Activated CD4-positive, alpha-beta T cell treated with anti-CD3 and anti-CD28 coated beads, Interleukin-2, amount 10 ng/mL, durations not matched to agents 7 days and 5 days (primary cell): ENCODE measurements at places on chromosomes 2 and 18. TPM values are rescaled to one million over a fixed set of nuclear protein-coding genes. Genes with fewer than 3 reads are reported as not detected.

GRCh38 chr2:84972207-84972783, 1.3 kb downstream of the KCMF1 start:
- DNase-seq = no peak

DNA sequence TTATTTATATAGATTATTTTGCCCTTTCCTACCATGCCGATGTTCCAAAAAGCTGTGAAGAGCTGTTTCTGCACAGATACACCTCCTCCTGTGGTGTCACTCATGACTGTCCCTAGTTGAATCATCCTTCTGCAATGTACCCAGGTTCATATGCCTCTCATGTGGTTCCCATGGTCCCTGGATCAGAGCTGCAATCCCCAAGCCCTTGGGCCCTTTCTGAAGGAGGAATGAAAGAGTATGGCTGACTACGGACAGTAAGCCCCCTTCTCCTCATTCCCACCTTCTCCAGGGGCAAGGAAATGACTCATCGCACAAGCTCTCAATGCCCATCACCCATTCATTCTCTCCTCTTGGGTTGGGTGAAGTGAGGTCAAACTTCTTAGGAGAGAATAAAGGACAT, 63.9 kb upstream of the ACVR1 start:
- no peak for DNase-seq

GRCh38 chr18:48673853-48674721, 135.3 kb downstream of the CTIF start:
- no peak for DNase-seq

- DNase-seq = peak; percentile 76
Measured at GRCh38 chr18:10519999-10520935, 5.6 kb upstream of the NAPG start.

- DNase-seq = no peak
Measured at GRCh38 chr2:119871725-119872124, 112.0 kb downstream of the PTPN4 start.

GRCh38 chr18:58501066-58501896, 127.6 kb downstream of the ALPK2 start:
- DNase-seq = no peak

GRCh38 chr2:215542690-215543089, 106.8 kb upstream of the FN1 start:
- no peak for DNase-seq

GRCh38 chr2:10966056-10966455, 54.3 kb downstream of the KCNF1 start:
- DNase-seq = no peak

DNA sequence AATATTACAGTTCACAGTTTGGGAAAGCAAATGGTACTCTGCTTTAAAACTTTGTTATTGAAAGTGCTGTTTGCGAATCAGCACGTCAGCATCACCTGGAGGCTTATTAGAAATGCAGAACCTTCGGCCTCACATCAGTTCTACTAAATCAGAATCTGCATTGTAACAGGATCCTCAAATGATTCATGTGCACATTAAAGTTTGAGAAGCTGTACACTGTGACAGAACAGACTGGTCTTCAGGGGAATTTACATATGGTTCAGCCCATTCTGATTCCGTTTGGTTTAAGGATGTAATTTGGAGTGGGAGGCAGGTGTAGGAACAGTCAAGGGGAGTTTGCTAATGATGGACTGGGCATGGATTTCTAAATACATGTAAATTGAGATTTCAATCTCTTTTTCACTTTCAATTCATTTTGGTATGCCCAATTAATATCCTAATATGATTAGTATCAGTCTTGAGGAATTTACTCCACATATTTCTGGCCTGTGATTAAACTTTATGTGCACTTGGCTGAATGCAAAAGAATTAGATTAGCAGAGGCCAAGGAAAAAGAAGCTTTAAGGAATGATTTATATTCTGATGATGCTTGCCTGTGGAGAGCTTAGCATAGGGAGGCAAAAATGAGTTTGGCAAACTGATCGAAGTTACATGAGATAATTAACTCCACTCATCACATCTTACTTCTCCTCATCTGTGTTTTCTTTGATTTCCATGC, 248.8 kb downstream of the XIRP2 start:
- no peak for DNase-seq

DNA sequence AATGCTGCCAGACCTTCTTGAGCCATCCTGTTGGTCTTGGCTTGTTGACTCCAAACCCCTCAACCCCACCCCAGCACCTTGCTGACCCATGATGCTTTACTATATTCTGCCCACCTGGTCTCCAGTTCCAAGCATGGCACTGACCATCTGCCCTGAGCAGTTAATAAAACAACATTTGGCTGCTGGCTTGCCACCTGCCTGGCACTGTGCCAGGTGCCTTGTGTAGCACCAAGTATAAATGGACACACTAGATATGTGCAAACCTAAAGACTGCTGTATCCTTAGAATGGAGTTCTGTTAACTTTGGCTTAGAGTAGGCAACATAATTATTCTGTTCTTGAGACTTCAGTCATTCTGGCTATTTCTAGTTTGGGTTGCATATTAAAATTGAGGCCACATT, 91.4 kb downstream of the ACSL3 start:
- DNase-seq = no peak

DNA sequence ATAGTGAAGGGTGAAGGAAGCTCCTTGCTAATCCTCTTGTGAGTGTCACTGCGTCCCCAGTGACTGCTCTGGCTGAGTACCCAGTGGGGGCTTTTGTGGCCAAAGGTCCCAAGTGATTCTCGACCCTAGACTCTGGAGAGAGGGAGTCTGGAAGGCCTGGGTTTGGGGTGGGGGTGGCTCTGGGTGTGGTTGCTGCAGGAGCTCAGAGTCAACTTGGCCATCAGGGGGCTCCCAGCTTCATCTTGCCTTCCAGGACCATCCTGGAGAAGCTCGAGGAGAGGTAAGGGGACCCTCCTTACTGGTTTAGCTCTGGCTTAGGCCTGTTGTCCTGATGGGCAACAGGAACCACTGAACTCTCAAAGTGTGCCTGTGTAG, 592 bp downstream of the PSD4 start:
- DNase-seq = no peak

- peak; percentile 19 for DNase-seq
Measured at GRCh38 chr2:160918906-160919503, 241.2 kb upstream of the TANK start.

- no peak for DNase-seq
Measured at GRCh38 chr18:12310762-12311161, 2.7 kb downstream of the TUBB6 start.

- DNase-seq = no peak
Measured at GRCh38 chr2:226548732-226549131, 250.9 kb downstream of the IRS1 start.

DNA sequence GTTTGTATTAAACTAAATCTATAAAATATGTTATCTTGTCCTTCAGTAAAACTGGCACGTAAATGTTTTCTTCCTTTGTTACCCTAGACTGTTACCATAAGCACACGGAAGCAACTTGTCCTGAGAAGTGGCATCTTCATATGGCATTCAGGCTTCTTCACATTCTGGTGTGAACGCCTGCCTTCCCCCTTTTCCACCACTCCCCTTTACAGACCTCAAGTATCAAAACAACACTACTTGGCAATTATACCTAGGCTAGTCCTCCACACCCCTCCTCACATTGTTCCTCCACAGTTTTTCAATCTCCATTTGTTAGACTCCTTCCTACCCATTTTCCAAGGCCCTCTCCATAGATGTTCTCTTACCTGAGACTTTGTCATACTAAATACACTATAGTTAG, 2.9 kb downstream of the MEX3C start:
- DNase-seq = no peak

DNA sequence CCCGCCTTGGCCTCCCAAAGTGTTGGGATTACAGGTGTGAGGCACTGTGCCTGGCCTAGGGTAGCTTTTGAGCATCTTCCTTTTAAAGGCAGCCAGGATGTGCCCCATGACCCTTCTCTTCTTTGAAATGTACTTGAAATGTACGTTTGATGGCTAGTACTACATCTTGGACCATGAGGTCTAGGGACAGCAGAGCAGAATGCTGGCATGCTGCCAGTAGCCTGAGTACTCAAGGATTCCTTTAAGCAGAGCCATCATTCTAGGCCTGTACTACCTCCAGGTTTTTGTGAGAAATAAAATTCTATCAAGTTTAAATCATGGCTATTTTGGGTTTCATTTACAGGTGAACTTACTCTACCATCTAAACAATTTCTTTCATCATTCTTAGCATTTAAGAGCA, 2.9 kb upstream of the EML6 start:
- DNase-seq = no peak

GRCh38 chr2:180579388-180579787, 401.0 kb upstream of the UBE2E3 start:
- DNase-seq = no peak

The MAB21L4 gene
- not detected for total RNA-seq

The SNORC gene
- total RNA-seq = 0.97 TPM

The HK2 gene
- 29.6 TPM for total RNA-seq

The DDX18 gene
- total RNA-seq = 93.9 TPM

The ANKRD62 gene
- not detected for total RNA-seq

The GALNT14 gene
- not detected for total RNA-seq

The G6PC2 gene
- not detected for total RNA-seq

The SIX3 gene
- not detected for total RNA-seq

The CAPN13 gene
- total RNA-seq = not detected
